Colonic mucosa (tissue), 4 donors: ENCODE measurements at places on chromosomes 3 and 15. TPM values are rescaled to one million over a fixed set of nuclear protein-coding genes. Genes with fewer than 3 reads are reported as not detected.

Gene SETD5
- total RNA-seq, result 89.1 TPM

Gene UNC13C
- total RNA-seq, result 0.05 TPM

Gene SHF
- 14.7 TPM for total RNA-seq

Gene POC1A
- total RNA-seq, result 7.6 TPM

Gene ISY1
- total RNA-seq, result 32.8 TPM

Gene ACSBG1
- 0.59 TPM for total RNA-seq

Gene NPAP1
- not detected for total RNA-seq
